ENCODE measurements at places on chromosomes 1 and 21.

DNA sequence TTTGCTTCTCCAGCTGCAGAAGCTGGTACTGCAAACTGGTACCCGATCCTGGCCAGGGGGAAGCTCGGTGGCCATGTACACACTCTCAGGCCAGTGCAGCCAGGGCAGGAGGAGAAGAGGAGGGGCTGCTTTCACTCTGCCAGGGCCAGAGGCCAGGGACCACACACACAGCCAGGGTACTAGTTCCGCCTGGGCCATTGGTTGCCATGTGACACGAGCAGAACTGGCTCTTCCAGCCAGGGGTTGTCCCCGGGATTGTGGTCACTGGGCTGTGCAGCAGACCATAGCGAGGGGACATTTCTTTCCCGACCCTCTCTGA lies 3.7 kb upstream of the SHISAL2A start:
- DNase-seq = no peak

DNA sequence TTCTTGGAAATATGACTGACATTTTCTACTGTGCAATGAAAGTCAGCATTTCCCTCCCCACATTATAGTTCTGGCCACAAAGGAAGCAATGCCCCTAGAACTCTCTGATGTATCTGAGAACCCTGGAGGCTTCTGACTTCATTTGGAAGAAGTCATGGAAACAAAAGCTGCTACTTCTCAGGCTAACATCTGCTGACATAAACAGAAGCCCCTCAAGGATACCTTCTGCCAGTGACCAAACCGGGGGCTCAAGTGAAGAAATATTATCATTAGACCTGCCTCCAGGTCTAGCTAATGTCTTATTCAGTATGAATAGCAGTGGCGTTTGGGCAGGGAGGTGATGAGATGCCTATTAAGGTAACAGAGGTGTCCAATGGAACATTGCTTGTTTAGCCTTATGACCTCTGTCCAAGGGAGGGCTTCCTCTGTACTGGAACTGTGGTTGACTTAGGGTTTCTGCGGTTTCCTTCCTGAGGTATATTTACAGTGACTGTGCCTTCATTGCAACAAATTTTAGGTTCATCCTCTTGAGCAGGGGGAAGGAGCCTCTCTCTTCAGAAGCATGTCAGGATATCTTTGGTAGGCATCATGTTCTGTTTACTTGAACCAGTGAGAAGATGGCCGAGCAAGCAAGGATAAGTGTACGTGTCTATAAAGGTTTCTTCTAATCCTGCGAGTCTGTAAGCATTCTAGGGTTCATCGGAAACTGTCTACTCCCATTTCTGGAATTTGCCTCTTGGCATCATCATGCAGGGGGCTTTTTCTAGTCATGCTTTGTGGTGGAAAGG lies 161.7 kb downstream of the PBX1 start:
- DNase-seq = no peak

- DNase-seq = no peak
Measured at GRCh38 chr1:44249543-44249942, 36.3 kb downstream of the DMAP1 start.

DNA sequence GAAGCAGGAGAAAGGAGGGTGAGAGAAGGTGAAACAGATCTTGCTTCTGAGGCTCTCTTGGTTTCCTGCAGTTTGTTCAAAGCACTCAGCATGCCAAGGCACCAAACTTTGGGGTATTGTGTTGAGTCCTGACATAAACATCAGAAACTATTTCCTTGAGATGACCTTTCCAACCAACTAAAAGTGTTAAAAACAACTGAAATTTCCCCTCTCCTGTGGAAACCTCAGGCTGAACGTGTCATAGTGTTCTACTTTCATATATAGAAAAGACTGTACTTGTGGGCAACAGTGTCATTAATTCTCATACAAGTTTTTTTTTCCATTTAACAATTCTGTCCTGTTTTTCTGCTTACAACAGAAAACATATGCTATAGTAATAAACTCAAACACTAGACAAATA lies 6.3 kb upstream of the LYST start:
- DNase-seq = no peak

- no peak for DNase-seq
Measured at GRCh38 chr1:56439610-56440264, 139.6 kb downstream of the PLPP3 start.

GRCh38 chr1:216448011-216448510 lies 24.8 kb upstream of the USH2A start:
- no peak for DNase-seq

- no peak for DNase-seq
Measured at GRCh38 chr21:25732091-25732760, 2.5 kb downstream of the ATP5PF start.

GRCh38 chr1:38128926-38129453 lies 82.4 kb upstream of the POU3F1 start:
- no peak for DNase-seq

DNA sequence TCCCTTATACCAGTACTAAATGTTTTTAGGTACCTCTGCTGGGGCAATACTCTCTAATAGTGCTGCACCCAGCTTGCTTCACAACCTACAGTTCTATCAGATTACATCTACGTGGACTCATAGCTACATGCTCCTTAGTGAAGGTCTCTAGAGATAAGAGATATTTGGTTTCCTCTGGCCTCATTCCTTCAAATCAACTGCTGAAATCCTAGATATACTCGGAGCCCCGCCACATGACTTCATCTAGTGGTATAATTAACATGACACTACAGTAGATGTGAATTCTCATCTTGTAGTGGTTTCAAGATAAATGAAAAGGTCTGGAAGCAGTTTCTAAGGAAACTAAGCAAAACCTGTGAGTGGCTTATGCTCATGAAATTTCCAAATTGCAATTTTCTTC lies 115.4 kb downstream of the SMYD2 start:
- DNase-seq = no peak

DNA sequence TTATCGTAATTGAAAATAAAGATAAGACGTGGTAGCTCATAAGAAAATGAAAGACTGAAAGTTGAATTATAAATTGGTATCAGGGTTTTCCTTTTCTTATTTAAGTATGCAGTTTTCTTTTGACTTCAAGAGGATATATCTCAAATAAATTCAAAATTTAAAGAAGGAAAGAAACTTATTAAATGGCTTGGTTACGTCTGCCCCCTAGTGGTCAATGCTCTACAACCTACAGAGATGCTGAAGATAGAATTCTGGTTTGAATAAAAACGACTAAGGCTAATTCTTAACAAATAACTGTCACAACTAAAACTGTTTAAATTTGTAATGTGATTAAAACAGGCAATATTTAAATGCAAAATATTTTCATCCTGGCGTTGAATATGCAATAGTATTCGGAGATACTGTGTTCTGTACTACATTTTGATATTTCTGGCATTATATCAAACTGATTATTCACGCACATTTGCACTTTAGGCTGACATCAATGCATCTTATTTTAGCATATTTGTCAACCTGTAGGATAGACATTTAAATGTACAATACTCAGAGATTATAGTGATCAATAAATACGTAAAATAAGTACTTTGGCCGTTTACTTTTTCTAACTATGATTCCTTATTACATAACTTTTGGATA lies 26.8 kb downstream of the IFI44 start:
- no peak for DNase-seq

- no peak for DNase-seq
Measured at GRCh38 chr21:41641821-41642701, 124.8 kb downstream of the RIPK4 start.

DNA sequence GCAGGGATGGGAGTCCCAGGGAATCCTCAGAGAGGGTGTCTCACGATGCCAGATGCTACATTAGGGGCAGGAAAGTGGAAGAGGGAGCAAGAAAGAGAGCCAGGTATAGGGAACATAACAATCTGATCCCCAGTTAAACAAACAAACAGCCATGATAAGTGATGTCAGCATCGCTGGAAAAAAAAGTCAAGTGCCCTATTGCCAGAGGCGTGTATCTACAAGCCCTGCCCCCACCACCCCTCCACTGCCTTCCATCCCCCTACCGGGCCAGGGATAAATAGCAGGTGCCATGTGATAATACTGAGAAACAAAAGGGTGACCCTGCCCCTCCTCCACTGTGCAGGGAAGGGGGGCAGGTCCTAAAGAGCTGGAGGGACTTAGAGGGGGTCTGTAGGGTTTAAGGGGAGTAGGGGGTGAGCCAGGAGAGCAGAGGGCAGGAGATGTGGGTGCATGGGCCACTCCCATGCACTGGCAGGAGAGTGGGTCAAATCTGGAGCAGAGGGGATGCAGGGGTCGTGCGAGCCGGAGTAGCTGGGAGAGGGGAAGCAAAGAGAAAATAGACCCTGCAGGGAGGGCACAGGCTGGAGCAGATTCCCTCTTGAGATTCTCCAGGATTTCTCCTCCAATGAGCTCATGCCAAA lies 3.4 kb downstream of the SLC26A9 start:
- DNase-seq = peak; percentile 26

GRCh38 chr1:39900662-39901463 lies 854 bp downstream of the MYCL start:
- DNase-seq = no peak

DNA sequence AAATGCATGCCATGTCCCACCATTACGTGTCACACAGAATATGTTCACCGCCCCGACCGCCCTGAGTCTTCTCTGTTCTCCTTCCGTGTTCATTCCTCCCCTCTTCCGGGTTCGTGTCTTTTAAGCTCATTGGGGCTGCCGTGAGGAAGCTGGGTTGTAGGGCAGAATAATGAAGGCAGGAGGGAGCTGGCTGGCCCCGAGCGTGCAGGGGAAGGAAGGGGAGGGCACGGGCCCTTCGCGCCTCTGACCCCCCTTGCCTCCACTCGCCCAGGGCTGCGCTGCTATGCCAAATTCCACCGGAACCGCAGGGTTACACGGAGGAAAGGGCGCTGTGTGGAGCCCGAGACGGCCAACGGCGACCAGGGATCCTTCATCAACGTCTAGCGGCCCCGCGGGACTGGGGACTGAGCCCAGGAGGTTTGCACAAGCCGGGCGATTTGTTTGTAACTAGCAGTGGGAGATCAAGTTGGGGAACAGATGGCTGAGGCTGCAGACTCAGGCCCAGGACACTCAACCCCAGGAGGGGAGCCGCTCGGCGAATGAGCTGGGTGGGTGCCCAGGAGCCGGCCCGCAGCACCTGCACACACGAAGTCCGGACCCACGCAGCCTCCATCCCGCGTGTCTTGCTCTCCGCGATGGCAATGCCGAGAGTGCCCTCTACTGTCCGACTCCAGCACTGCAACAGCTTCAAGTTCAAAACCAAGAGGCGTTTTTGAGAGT lies 16.5 kb upstream of the AGTRAP start:
- DNase-seq = no peak

GRCh38 chr1:240844486-240844885 lies 232.5 kb upstream of the GREM2 start:
- no peak for DNase-seq

GRCh38 chr1:21647431-21648351 lies 21.5 kb downstream of the RAP1GAP start:
- DNase-seq = no peak

DNA sequence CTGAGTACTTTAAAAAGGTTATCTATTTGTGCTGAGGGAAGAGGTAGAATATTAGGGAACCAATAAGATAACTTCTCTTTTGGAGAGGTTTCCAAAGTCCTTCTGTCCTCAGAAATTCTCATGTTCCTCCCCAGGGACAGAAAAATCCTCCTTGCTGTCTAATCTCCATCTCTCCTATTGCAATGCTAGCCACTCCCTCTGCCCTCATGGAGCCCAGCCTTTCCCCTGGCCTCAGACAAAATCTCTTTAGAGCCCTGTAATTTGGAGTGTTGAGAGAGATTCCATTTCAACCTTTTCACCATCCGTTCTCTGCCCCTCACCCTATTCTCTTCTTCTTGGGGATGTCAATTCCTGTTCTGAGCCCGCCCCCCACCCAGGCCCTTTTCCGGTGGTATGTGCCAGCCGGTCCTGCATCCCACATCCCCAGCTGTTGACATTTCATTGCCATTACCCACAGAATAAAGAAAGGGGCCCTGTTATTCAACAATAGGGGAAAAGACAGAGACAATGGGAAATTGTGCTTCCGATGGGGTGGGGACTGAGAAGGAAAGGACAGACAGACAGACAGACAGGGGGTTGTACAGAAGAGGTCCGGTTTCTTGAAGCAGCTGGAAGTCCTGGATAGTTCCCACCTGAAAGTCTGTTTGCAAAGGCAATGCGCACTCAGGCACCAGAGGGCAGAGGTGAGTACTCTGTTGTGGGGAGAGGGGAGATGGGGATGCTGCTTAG lies at the start of gene HAPLN2:
TSS of gene HAPLN2 (plus strand) at position 563 of the 729 bp plus-strand sequence. CDS start 4,076 bp downstream, outside the sequence.
- no peak for DNase-seq

- no peak for DNase-seq
Measured at GRCh38 chr1:154478639-154479038, 23.4 kb upstream of the TDRD10 start.

DNA sequence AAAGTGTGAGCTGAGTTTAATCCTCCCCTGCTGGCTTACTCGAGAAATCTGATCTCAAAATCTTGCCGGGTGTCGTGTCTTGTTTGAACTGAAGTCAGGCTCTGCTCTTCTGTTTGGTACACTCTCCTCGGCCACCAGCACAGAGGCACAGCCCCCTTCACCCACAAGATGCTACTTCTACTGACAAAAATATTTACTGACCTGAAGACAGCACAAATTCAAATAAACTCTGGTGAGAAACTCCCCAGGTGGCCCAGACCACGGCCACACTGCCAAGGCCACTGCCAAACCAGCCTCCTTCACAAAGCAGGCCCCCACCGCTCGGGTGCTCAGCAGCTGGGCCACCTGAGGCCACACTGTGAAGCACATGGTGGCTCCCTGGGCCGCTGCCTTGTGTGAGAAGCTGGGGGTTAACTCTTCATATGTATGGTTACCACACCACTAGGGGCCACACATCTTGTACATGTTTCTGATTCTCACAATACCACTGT lies 80.6 kb downstream of the TGFBR3 start:
- DNase-seq = no peak

GRCh38 chr1:212944229-212944901 lies 6.0 kb upstream of the VASH2 start:
- no peak for DNase-seq

DNA sequence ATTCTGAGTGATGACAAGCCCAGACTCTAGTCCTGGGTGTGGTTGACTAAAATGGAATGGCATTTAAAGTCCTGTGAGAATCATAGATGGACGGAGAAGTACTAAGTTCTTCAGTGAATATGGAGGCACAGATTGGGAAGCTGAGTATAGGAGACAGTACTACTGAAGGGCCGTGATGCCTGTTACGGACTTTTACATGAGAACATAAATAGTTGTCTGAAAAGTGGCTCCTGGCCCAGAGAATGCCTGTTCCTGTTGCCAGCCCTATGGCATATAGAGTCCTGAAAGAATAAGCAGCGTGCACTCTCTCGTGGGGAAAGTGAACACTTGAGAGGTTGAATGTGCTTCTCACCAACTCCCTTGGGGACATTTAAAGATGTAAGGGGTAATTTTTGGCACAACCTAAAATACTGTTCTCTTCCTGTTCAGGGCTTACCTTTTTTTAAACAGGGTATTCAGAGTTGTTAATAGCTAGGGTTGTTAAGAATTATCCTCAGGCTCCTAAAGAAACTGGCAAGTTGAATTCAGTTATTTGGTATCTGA lies 20.4 kb downstream of the CCT8 start:
- no peak for DNase-seq

DNA sequence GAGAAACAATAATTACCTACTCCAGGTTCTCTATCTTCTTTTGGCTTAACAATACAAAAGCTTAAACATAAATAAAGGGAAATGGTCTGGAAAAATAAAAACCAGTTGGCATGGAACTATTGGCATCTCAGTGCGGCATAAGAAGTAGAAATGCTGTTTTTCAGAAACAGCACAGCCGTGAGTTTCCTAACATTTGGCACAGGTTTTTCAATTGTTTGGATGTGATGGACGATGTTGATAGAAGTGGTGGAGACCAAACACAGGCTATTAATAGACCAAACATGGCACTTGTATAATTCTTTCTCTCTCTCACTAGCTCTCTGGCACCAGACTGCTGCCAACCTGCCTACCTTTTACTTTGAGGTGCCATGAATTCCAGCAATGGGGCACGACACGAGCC lies 36.2 kb downstream of the KCNN3 start:
- no peak for DNase-seq
